CD4-positive, alpha-beta T cell treated with Interleukin-12 subunit alpha and Interleukin-12 subunit beta, for 1 hour (primary cell): ENCODE measurements at places on chromosomes 2 and 18.

DNA sequence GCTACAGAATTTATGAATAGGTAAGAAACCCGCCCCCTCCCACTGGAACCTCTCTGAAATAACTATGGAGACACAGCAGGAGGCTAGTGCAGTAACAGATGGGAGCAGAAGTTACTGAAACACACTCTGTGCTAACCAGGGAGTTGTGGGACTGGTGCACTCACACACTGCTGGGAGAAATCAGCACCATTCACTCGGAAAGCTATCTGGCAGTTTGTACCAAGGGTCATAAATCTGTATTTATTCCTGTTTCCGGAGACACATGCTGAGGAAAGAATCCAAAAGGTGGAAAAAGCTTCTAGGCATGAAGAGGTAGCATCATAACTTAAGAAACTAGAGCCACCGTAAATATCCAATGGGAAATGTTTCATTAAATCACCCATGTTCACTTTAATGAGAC, 39.9 kb downstream of the TGFA start:
- DNase-seq, result no peak

GRCh38 chr2:230216489-230216888, 3.3 kb downstream of the SP110 start:
- no peak for DNase-seq

DNA sequence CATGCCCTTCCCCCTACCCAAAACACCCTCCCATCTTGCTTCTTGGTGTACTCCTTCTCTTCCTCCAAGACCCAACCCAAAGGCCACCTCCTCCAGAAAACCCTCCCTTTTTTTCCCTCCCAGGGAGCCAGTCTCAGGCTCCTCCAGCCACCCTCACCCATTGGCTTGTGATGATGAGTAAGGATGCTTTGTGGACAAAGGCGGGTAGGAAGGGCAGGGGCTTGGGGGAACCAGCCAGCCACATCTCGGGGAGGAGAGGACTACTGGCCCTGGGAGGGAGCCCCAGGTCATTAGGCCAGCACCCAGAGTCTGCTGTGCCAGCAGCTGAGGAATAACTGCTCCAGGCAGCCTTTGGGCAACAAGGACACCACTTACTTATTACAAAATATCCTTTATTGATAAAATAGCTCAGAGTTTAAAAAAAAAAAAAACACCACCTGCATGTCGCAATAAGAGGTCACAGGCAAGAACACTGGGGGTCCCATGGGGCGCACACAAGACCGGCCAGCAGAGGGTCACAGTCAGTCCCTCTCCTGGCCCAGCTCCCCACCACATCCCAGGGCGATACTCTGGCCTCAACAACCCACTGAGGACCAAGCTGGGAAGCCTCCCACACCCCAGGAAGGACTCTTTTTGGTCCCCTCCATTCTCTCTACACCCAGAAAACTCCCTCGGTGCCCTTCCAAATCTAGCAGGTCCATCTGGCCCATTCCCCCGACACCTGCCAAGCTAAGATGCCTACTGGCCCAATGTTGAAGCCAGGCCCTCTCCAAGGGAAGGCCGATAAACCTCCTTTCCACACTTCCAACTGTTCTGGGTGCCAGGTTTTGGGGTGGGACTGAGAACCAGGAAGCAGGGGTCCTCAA, 3.6 kb downstream of the ADRA2B start:
- no peak for DNase-seq

GRCh38 chr2:149125031-149125725, 86.7 kb downstream of the LYPD6B start:
- DNase-seq, result no peak

DNA sequence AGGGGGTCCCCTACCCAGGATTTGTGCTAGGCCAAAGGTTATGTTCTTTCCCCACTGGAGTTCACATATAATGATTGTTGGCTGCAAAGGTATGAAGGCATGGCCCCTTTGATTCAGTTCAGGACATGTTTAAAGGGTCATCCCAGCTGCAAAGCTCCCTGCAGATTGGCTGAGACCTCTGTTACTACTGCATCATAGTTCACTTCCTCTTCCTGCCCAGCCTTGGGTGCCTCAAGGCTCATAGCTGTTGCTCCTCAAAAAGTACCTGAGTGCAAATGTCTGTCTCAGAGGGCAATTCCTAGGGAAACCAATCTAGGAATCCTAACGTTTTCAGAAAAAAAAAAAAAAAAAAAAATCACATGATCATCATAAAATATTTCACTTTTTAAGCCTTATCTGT, 125.1 kb downstream of the ATL2 start:
- no peak for DNase-seq

- no peak for DNase-seq
These were observed 99.8 kb downstream of the AKAIN1 start for GRCh38 chr18:5097116-5097703.

GRCh38 chr2:72935611-72935957, 18.3 kb downstream of the EMX1 start:
- no peak for DNase-seq

- no peak for DNase-seq
These were observed 198.6 kb upstream of the STK17B start for GRCh38 chr2:196369967-196370366.

DNA sequence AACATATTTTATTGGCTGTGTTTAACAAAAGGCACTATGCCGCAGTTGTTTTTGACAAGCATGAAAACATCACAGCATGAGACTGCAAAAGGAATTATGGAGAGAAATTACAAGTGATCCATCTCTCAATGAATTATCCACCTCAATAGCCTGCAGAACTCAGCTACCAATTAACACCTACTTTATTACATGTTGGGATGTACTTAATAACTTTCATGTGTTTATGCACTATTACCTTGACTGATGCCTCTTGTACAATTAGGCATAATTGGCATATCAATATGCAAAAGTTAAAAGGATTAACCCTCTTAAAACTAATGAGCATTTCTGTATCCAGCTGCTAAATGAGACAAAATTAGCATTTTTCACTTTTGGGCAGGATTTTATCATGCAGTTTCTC, 27.8 kb downstream of the ARHGAP15 start:
- no peak for DNase-seq

GRCh38 chr18:56702946-56703345, 51.8 kb downstream of the WDR7 start:
- DNase-seq, result peak; percentile 43

- DNase-seq, result no peak
These were observed 172.2 kb downstream of the LDLRAD4 start for GRCh38 chr18:13390711-13391110.

DNA sequence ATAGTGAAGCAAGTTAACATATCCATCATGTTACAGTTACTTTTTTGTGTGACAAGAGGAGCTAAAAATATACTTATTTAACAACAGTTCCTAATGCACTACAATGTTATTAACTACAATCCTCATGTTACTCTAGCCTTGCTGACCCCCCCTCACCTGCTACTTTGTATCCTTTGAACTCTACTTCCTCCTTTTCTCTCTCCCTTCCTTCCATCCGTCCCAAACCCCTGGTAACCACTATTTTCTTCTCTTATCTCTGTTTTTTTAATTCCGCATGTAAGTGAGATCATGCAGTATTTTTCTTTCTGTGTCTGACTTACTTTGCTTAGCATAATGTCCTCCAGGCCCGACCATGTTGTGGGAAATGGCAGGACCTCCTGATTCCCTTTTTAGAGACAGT, 59.4 kb downstream of the NPAS2 start:
- no peak for DNase-seq

DNA sequence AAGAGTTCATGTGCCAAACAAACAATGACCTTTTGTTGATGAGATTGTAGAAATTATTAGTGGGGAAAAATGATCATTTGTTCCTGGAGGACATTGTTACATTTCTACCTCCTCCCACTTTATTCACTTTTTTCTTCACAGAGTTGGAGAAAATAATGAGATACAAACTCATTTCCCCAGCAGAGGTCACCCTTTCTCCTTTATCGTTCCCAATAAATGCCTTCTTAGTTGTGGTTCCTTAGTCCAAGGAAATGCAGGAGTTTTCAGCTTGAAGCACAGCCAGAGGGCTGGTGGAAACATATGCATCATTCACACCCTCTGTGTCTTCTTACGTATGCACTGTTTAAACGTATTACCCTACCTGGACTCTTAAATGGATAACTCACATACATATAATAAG, 108.8 kb downstream of the SLC4A3 start:
- peak; percentile 10 for DNase-seq

DNA sequence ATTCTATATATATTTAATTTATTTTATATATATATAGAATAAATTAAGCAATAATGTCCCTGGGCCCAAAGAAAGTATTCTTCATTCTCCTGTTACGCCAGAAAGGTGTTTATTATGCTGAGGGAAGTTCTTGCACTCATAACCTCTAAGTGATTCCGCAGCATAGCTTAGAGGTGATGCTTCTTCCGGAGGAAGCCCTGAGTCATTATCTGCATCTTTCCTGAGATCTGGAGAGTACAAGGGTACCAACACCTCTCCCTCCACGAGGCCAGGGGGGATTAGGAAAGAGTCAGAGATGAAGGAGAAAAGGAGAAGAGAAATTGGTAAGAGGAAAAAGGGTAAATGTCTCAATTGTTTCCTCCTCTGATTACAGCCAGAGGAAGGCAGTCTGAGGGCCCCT, 43.1 kb upstream of the RTN4 start:
- no peak for DNase-seq

GRCh38 chr2:37894047-37894446, 31.0 kb upstream of the RMDN2 start:
- no peak for DNase-seq
